ENCODE measurements at places on chromosomes 1 and 21.

DNA sequence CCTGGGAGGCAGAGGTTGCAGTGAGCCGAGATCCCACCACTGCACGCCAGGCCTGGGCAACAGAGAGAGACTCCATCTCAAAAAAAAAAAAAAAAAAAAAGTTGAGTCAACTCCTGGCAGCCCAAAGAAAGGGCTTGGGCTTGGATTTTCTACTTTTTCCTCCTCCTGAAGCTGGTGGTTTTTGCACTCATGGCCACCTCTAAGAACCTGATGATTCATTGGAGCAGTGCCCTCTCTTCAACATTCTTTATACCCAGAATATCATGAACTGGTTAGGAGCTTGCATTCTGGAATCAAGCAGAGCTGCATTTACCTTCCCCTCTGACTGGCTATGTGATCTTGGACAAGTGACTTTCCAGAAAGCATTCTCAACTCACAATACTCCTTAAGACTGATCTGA lies 3.5 kb upstream of the ACTA1 start:
- no peak for DNase-seq

DNA sequence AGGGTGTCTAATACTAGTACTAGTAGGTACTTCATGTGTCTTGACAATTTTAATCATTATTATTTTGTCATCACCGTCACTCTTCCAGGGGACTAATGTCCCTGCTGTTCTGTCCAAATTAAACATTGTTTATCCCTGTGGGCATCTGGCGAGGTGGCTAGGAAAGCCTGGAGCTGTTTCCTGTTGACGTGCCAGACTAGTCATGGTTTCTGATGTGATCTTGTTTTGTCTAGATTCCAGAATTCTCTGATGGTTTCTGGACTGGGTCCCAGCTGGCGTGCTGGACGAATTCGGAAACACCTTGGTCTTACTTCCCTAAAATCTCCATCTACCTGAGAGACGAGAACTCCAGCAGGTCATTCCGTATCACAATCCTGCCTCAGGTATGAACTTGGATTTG lies 66.1 kb upstream of the FAM3B start:
- no peak for DNase-seq

GRCh38 chr1:94061513-94062443 lies 59.2 kb downstream of the ABCA4 start:
- DNase-seq, result no peak

DNA sequence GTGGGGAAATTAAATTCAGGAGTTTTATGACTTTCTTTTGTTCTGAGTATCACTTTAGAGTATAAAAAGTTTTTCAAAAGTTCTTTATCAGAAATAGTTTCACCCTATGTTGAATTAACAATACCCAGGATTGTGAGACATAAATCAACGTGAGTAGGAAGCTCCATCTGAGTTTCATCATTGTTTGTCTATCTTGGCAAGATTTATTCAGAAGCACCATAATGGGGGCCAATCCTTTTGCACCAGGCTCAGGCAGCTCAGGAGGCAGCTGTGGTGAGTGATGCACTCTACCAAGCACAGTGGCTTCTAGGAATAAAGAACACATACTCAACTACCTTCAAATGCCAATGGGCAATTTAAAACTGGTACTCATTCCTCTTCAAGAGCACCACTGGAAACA lies 12.0 kb downstream of the CREG1 start:
- DNase-seq, result no peak

DNA sequence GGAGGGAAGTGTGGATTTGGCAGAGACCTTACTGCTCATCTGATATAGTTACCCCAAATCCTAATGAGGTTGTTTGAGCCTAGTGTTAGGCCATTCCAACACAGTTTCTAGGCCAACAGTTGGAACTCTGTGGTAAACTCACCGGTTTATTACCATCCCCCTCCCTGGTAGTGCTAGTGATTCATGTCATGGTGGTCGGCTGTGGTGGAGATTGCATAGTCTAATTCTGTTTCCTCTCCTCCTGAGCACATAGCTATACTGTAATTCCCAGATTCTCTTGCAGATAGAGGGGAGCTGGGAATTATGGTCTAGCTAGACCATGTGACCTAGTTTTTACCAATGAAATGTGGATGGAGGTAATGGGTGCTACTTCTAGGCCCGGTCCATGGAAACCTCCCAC lies 123.7 kb upstream of the KIF26B start:
- DNase-seq, result no peak

GRCh38 chr1:186683652-186684410 lies 3.6 kb upstream of the PTGS2 start:
- DNase-seq, result no peak

DNA sequence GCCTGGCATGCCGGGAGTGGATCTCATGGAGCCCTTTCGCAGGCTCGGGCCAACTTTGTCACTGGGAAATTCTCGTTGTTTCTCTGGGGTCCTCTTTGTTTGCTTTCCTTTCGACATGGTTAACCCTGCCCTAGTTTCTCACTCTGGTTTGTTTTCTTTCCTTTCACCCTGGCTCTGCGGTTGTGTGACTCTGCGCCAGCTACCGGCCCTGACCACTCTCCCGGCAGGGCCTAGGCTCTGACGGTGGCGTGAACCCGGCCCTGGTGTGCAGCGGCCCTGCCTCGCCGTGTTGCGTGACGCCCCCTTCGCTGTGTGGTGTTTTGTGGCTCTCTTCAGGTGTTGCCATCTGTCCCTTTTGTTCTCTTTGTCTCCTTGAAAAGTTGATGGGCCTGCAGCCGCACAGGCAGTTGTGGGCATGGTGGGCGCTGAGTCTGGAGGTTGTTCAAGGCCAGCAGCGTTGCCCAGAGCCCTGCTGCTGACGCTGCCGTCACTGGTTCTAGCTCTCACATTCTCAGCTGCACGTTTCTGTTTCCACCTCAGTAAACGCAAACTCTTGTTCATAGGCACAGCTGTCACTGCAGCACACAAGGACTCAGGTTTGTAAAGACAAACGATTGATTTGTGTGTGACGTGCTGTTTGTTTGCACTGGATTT lies 64.6 kb upstream of the DIP2A start:
- DNase-seq, result no peak
